NCI-H748 treated with DMSO at 0.1 percent for 48 hours (cell line): ENCODE measurements at places on chromosomes 11 and 22.

DNA sequence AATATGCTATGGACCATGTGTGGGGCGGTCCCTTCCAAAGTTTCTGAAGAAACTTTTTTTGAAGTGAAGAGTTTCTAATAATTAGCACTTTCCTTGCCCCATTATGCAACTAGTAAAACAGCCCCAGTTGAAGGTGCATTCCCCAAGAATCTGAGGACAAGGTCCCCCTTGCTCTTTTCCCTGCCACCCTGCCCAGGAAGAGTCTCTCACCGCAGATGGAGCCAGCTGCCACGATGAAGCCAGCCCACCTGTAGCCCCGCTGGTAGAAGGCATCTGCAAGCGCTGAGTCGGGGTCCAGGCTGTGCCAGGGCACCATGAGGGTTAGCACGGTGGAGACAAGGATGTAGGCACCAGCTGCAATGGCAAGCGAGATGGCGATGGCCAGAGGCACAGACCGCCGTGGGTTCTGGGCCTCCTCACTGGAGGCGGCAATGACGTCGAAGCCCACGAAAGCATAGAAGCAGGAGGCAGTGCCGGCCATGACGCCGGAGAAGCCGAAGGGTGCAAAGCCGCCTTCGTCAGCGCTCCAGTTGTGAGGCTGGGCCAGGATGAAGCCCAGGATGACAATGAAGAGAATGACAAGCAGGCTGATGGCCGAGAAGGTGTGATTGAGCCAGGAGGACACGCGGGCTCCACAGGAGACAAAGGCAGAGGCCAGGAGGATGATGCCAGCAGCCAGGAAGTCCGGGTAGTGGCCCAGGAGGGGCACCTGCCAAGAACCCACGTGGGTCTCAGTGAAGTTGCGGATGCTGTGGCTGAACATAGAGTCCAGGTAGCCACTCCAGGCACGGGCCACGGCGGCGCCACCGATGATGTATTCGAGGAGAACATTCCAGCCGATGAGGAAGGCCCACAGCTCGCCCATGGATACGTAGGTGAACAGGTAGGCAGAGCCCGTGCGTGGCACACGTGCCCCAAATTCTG lies 1.5 kb downstream of the SLC7A4 start:
- no peak for DNase-seq

DNA sequence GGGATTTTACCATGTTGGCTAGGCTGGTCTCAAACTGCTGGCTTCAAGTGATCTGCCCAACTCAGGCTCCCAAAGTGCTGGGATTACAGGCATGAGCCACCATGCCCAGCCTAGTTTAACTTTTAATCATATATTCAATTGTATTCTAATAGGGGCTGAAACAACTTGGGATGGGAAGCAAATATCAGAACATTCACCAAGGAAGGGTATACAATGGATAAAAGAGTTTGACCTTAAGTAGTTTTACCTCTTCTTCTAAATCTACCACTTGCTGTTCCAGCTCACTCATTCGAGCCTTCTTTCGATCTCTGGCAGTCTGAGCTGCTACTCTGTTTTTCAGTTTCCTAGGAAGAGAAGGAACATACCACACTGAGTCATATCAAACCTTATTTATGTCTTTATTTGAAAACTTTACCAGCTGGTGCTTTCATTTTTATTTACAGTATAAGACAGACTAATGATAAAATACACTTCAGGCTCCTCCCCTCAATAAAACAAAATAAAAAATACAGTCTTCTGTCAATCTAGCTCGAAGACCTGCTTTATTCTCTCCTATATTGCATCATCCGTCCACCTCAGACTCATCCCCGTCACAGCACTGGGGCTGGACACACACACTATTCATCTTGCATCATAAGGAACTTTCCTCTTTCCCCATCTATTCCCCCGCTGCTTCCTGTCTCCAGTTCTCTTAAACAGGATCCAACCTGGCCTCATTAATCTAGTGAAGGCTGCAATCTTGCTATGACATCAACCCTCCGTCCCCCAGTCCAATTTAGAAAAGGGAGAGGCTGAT lies 1.4 kb downstream of the XBP1 start:
- DNase-seq = peak; percentile 23

- no peak for DNase-seq
Measured at GRCh38 chr22:24037851-24038765, 27.0 kb downstream of the CABIN1 start.

GRCh38 chr11:34631737-34632104 lies 10.8 kb downstream of the EHF start:
- peak; percentile 62 for DNase-seq

GRCh38 chr11:72856551-72857345 lies 42.5 kb downstream of the ATG16L2 start:
- DNase-seq = no peak

GRCh38 chr22:39017596-39018365 lies 3.1 kb upstream of the APOBEC3D start:
- no peak for DNase-seq

GRCh38 chr22:37896181-37896592 lies 9.9 kb upstream of the MICALL1 start:
- DNase-seq = no peak

DNA sequence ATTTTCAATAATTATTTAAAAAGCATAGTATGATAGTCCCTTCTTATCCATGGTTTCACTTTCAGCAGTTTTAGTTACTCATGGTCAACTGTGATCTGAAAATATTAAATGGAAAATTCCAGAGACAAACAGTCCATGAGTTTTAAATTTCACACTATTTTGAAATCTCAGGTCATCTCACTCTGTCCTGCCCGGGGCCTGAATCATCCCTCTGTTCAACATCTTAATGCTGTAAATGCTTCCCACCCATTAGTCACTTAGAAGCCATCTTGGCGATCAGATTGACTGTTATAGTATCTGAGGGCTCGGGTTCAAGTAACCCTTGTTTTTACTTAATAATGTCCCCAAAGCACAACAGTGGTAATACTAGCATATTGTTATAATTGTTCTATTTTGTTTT lies 1509.3 kb downstream of the FAM181B start:
- no peak for DNase-seq

DNA sequence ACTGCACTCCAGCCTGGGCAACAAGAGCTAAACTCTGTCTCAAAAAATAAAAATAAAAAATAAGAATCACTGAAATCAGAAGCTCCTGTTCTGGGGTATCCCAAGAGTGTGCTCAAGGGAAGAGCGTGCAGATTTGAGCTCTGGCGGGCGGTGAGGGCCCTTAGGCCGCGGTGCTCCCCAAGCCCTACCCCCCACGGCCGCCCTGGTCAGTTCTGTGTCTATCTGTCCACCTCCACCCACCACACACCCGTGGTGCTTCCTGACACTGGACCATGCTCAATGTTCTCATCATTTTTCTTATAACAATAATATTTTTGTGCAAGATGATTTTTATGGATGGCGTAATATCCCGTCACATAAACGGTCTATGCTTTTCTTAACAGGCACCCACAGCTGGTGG lies 71.1 kb downstream of the RTL6 start:
- no peak for DNase-seq

DNA sequence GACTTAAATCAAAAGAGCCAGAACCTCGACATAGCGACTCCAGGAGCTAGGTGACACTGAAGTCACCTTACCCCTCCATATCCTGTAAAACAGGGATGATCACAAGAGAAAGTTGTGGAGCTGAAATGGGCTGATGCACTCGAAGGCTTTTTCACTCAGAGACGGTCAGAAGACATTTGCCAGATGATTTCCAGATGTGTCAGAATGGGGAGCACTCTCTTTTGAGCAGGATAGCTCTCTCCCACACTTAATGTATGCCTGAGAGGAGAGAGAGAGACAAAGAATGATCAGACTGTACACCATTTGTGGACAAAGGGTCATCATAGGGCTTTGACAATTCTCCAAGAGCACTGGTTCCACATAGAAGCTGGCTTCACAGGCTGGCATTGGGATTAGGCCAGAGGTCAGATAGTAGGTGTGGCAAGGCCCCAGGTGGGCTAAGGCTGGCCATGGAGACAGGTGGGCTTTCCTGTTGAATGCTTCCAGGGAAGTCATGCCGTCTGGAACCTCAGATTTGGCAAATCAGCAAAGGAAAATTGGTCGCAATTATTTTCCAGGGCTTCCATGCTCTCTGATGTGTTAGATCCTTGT lies 42.3 kb upstream of the ETS1 start:
- DNase-seq = no peak

DNA sequence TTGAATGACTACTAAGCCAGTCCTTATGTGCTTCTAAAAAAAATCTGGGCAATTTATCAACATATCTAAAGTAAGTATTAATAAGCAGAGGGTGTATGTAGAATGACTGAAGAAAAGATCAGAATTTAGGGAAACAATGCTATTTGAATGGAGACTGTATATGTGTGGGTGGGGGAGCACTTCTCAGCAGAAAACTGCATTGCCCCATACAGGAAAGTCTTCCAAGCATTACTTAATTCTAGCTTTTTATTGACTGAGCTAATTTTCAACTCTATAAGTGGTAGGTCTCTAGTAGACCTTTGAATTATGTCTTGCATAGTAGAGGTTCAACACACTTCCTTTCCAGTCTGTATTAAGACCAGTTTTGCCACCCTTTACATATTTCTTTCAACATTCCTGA lies 41.7 kb downstream of the CASP12 start:
- DNase-seq = no peak

DNA sequence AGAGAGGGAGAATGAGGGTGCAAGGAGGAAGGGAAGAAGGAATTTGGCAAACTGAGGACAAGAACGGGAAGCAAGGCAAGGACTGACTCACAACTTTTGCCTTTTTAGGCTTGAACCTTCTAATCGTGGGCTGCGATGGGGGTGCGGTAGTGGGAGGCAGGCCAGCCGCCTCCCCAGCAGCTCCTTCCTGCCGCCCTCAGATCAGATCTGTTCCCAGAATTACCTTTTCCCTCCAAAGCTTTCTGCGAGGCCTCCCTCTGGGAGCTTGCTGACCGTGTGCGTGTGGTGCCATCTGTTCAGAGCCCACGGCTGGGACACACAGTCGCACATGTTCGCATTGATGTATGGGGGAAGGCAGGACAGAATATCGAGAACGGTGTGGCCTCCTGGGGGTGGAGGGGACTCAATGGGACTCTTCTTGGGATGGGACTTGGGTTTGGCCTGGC lies 86.9 kb upstream of the PARVA start:
- DNase-seq = no peak

DNA sequence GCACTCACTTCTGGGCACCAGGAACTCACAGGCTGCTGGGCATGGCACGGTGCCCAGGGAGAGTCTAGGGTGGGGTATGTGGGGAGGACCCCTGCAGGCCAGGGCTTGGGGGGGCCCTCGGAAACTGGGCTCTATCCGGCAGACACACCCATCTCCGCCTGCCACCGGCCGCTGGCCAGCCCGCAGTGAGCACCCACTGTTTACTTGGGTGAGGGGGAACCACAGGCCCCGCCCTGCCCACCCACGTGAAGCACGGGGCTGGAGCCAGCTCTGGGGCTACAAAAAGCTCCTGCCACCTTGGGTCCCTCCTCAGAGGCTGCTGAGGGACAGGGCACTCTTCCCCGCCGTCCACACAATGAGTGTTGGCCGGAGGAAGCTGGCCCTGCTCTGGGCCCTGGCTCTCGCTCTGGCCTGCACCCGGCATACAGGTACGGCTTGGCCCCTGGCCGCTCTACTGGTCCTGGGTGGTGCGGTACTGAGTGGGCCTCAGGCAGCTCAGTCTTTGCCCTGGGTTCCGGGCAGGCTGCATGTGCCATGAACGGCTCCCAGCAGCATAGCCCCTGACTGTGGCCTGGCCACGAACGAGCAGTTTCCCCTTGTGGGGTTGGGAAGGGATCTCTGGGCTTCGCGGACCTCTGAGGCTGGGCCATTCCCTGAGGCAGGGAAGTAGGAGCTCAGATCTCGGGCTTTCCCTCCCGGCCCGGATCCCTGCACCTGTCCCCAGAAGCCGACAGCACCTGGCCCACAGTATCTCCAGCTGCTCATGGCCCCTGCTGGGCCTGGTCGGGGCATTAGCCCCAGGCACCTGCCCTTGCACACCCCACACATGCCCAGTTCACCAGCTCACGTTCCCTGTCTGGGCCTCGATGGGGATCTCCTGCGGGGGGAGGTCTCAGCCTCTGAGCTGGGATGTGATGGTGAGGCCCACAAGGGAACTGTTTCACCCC lies at the start of gene MUC5AC:
MUC5AC (plus strand) TSS at position 309 of the 947 bp plus-strand sequence; CDS start at position 356, 47 bp downstream.
- no peak for DNase-seq

- peak; percentile 50 for DNase-seq
Measured at GRCh38 chr11:83047515-83048225, 24.0 kb downstream of the RAB30 start.

DNA sequence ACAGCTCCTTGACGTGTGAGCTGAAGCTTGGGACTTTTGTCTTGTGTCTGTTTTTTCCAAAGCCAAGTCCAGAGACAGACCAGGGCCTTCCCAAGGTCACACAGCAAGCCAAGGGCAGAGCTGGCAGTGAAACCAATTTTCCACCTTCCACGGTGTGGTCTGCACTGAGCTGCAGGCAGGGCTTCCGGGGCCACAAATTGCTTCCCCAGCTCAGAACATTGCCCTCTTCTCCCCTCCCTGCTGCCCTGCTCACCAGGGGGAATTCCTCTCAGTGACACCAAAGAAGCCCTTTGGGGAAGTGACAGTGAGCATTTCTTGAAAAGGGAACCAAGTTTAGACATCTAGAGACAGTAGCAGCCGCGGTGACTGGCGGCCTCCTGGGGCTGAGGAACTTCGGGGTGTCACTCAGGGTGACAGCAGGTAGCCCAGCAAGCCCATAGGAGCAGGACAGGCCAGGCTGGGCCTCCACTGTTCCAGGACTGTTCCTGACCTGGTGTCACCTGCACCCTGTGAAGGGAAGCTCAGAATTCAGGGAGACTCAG lies 9.2 kb downstream of the FXYD2 start:
- DNase-seq = no peak

DNA sequence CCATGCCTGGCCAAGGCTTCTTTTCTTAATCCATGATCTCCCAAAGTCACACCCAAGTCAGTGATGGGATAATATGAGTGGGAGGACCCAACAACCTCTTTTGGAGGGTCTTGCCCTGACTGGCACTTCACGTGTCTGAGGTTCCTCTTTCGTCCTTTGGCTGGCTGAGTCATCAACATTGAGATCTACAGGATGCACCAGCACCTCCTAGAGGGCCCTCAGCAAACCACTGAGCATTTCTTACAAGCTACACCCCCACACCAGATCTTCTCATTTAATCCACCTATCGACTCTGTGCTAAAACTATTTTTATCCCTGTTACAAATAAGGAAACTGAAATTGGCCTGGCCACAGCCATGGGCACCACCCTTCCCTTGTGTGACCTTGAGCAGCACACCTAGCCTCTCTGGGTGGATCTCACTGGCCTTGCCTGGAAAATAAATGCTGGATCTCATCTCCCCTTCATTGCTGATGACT lies 63.4 kb downstream of the FLI1 start:
- DNase-seq = no peak

GRCh38 chr22:24592058-24592850 lies 619 bp downstream of the LRRC75B start:
- no peak for DNase-seq

DNA sequence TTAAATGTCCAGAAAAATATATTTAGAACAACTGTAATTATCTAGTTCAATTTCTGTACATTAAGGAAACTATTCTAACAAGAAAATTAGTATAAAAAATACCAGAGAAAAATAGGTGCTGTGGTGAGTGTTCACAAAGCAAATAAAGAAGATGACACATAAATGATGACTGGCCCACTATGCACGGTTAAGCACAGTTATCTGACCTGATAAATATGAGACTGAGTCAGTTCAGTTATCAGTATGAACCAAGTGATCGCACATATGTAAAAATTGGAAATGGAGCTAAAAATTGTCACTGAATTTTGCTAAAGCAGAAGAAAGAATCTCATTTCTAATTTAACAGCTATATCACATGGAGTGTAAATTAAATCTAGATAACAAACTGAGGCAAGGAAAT lies 18.8 kb upstream of the MAML2 start:
- no peak for DNase-seq
